ENCODE measurements at places on chromosomes 2 and 18.

DNA sequence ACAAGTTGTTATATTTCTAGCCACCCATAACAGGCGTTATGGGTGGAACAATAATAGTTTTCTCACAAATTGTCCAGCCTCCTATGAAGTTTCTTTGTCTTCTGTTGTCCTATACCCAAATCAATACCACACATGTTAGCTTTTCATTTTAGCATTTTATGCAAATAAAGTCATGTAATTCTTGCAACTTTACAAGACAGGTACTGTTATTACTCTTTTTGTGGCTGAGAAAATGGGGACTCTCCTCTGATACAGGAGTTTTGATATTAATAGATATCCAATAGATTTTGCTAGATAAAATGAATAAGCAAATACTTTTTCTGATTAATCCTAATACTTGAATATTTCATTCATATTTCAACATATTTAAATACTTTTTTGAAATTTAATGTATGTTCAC is 151.0 kb downstream of the PMAIP1 start:
- no peak for DNase-seq

GRCh38 chr2:101255501-101255900 is 2.8 kb downstream of the CNOT11 start:
- DNase-seq, result no peak

DNA sequence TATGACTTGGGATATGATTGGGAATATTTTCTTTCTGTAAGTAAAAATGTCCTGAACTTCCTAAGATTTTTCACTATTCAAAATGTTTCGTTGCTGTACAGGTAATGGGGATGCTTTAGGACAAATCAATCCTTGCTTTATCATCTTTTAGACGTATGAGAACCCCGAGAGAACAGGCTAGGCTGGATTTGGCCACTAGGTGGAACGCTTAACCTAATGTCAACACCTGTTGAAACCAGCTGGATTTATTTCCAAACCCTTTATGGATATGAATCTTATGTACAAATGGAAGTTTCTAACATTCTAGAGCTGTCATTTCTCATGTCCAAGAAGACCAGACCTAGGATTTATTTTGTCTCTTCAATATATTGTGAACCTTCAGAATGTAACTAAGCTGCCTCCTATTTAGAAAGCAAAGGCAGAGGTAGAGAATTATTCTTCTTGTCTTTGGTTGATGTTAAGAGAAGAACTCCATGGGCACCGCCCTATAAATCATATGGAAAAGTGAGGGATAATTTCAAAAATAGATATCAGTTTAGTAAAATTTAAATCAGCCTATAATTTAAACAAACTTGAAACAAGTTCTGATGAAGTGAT is 96.7 kb downstream of the PMAIP1 start:
- peak; percentile 57 for DNase-seq

GRCh38 chr2:97699765-97700444 is 13.5 kb upstream of the ZAP70 start:
- DNase-seq, result peak; percentile 79

- no peak for DNase-seq
Observed at GRCh38 chr18:26488417-26489009, 59.8 kb downstream of the KCTD1 start.

DNA sequence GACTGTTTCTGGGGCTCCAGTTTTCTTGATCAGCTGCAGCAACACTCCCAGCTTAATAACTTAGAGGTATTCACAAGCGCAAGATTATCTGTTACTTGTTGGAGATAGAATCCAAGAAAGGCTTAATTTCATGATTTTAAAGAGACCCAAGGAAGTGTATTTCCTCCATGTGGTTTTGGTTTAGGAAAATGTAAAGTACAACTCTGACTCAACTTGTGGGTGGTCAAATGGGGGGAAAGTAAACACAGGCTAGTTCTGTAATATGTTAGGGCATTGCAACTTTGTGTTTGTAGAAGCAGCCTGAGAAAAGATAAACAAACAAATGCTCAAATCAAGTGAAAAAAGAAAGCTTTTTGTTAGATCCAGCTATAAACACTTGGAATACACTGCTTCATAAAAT is 90.1 kb upstream of the COL3A1 start:
- DNase-seq, result no peak

GRCh38 chr18:10946058-10946457 is 203.3 kb downstream of the PIEZO2 start:
- DNase-seq, result no peak

GRCh38 chr18:22510697-22511096 is 93.0 kb upstream of the CTAGE1 start:
- DNase-seq, result no peak

DNA sequence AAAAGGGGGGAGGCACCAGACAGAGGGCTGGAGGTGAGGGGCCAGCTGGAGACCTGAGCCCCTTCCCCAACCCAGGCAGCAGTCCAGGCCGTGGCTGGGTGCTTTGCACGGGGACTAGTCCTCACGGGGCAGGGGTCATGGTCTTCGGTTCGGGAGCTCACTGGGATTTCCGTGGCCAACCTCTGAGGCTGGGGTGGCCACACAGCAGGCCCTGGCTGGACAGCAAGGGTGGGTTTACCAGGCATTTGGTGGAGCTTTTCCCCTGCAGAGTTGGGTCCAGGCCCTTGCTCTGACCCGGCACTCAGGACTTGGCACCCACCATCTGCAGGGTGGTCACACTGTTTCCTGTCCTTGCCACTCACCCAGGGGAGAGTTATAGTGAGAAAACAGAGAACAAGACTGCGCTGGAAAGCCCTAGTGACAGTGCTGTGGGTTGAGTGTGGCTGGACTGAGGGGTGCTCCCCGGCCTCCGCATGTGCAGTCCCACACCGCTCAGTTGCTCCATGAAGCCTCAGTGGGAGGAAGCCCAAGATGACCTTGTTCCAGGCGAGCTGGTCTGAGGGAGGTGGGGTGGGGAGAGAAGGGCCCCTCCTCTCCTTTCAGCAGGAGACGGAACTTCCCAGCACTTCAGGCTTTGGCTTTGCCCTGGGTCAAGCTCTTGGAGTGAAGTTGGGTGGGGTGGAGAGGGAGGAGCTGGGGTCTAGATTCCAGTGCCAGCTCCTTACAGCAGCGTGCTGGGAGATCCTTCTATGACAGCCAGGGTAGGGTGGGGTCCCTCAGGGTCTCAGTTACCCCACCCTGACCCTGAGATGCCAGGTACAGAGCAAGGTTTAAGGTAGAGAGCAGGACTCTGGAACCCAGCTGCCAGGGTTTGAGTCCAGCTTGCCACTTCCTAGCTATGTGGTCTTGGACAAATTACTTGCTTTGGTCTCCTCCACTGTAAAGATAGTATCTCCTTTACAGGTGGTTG is 219.8 kb downstream of the DYSF start:
- no peak for DNase-seq

DNA sequence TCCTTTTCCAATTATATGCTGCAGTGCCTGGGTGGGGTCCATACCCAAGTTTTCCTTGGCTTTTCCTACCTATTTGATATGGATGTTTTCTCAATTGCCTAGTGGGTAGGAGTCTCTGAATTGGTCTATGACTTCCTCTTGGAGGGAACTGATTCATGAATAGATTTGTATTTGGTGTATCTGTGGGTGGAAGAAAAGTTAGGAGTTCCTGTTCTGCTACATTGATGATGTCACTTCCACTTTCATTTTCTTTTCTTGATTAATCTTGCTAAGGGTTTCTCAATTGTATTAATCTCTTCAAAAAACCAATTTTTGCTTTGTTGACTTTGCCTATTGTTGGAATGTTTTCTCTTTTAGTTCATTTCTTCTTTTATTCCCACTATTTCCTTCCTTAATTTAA is 37.4 kb upstream of the SLC9A2 start:
- no peak for DNase-seq

DNA sequence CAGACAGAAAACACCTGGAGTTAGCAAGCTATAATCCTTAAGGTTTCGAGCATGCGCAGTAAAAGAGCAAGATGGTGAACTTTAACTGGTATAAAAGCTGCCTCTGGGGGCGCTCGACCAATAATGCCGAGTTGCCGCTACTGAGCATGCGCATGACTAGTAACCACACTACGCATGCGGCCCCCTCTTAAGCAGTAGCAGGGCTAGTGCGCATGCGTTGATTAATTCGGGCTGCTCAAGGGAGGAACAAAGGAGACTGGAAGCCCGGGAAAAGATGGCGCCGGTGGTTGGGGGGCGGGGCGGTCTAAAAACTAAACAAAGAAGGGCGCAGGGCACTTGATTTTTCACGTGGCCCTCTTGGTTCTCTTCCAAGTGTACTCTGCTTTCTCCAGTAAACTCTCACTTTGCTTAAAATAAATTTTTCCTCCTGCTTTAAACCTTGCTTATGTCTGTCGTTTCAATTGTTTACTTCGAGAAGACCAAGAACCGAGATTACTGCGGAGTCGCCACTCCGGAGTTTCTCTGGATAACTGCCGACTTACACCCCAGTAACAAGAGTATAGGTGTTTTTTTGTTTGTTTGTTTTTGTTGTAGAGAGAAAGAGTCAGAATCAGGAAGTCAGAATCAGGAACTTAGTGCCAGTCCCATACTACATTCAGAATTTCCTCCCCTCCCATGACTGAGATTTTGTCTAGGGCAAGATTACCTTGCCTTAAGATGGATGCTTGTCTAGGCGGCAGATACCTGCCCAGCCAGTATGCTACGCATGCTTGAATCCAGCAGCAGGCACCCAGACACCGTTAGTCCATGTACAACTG is 5.8 kb downstream of the XRCC5 start:
- DNase-seq, result peak; percentile 99

- DNase-seq, result peak; percentile 42
Observed at GRCh38 chr2:200471324-200471848, 38.5 kb downstream of the KCTD18 start.

GRCh38 chr18:61664419-61665084 is 228.3 kb downstream of the RNF152 start:
- no peak for DNase-seq

DNA sequence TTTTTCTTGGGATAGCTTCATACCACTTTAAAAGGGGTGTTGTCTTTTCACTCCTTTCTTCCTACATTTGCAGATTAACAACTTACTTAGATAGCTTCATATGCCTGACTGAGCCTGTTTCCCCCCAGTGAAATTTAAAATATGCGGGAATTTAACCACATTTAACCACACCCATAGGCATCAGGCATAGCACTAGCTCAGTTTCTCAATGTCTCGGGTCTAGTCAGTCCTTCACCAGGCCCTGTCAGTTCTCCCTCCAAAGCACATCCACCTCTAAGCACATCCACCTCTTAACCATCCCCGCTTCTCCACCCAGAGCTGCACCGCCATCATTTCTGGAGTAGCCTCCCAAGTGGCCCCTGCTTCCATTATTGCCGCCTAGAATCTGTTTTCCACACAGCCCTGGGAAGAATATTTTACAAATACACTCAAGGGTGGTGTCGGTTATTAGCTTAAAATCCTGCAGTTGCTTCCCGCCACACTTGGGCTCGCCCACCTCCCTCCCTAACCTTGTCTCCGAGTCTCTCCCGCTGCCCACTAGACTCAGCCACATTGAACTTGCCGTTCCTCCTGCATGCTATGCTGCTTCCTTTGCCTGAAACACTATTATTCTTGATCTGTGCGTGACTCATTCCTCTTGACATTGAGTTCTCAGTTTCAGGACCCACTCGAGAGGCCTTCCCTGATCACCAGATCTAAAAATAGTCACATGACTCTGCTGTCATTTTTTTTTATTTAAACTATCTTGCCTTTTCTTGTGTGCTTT is 68.3 kb downstream of the SPTBN1 start:
- DNase-seq, result peak; percentile 64

GRCh38 chr2:84492571-84492970 is 23.7 kb upstream of the DNAH6 start:
- DNase-seq, result no peak

- no peak for DNase-seq
Observed at GRCh38 chr2:6644261-6644660, 221.4 kb downstream of the CMPK2 start.

GRCh38 chr2:3823748-3824147 is 120.4 kb downstream of the DCDC2C start:
- no peak for DNase-seq

DNA sequence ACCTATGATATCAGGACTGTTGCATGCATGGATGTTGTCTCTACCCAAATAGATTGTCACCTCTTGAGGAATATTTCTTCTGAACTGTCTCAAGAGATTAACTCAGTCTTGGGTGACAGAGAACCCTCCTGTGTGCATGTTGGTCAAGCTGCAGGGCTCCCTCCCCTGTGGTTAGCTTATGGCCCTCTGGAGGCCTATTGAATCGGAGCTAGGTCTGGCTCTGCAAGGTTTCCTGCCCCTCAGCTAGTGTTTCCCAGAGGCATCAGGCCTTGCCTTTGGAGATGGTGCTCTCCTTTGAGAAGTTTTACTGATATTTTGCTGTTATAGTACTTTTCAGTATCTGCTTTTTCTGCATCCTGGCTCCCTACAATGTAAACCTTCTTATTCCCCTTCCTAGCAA is 769.2 kb upstream of the FAM98A start:
- DNase-seq, result no peak

DNA sequence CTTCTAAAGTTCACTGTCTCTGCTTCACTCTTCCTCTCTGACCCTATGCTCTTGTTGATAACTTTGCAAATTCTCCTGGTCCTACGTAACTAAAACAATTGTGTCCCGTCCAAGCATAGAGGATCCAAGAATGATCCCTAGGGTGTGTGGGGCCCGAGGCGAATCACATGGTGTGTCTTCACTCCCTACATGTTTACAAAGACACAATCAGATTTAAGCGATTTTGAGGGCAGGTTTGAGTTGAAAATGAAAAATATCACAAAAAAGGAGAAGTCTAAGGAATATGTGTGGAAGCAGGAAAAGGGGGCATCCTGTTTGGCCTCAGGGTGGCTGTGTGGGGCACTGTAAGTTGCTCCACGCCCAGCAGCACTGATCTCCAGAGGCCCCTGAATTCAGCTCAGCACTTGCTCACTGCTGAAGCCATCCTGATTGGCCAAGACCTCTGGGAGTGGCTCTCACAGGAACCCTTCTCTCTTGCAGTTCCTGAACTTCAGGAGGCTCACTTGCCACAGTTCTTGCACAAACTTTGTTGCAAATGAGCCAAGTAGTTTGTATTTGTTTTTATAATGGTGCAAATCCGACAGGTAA is 363.6 kb downstream of the ZNF521 start:
- no peak for DNase-seq

DNA sequence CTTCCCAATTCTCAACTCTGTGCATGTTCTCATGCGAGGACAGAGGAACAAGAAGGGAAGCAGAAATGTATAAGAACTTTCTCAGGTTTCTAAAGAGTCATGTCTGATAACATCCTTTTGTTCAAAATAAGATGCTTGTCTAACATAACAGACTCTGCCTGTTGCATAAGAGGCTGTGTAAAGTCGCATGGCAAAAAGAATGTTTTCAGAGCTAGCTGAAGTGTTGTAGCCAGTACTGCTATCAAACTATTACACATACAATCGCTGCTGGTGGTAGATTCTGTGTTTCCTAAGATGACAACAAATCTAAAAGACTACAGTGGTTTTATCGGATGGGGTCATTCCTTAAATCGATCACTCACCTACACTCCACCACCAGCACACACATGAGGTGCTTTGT is 487.5 kb downstream of the IRS1 start:
- no peak for DNase-seq

DNA sequence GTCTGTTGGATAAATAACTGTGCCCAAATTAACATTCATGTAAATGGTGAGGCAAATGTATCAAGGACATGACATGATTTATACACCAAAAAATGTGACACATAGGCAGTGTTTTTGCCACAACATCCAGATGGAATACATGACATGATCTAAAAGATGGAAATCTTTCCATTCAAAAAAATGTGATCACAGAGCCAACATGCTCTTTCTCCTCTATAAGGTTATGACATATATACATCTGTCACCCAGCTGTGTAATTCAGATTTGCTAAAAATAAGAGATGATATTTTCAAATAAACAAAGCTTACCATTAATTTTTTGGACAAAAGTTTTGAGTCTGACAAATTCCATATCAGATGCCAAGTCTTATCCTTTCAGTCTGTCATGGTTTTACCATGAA is 95.5 kb upstream of the COL3A1 start:
- no peak for DNase-seq

GRCh38 chr2:70920367-70920715 is 15.4 kb upstream of the ATP6V1B1 start:
- no peak for DNase-seq
